ENCODE measurements at places on chromosomes 1 and 21.
A peak's percentile ranks its signal among the peaks of the same experiment; 100 is the strongest.

GRCh38 chr21:19268686-19269085, 865.1 kb upstream of the TMPRSS15 start:
- DNase-seq, result no peak

DNA sequence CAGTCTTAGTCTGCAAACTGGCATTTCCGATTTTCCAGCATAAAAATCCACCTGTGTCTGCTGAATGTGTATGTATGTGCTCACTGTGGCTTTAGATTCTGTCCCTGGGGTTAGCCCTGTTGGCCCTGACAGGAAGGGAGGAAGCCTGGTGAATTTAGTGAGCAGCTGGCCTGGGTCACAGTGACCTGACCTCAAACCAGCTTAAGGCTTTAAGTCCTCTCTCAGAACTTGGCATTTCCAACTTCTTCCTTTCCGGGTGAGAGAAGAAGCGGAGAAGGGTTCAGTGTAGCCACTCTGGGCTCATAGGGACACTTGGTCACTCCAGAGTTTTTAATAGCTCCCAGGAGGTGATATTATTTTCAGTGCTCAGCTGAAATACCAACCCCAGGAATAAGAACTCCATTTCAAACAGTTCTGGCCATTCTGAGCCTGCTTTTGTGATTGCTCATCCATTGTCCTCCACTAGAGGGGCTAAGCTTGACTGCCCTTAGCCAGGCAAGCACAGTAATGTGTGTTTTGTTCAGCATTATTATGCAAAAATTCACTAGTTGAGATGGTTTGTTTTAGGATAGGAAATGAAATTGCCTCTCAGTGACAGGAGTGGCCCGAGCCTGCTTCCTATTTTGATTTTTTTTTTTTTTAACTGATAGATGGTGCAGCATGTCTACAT, 2.5 kb upstream of the OLFML3 start:
- DNase-seq, result no peak

GRCh38 chr1:63690966-63691700, 82.7 kb upstream of the ROR1 start:
- no peak for DNase-seq

- DNase-seq, result no peak
These were observed 4.3 kb upstream of the CSF1 start for GRCh38 chr1:109906160-109906838.

- DNase-seq, result no peak
These were observed 165.8 kb downstream of the ST6GALNAC3 start for GRCh38 chr1:76240316-76240715.

GRCh38 chr21:28959367-28960099, 33.1 kb downstream of the LTN1 start:
- no peak for DNase-seq

DNA sequence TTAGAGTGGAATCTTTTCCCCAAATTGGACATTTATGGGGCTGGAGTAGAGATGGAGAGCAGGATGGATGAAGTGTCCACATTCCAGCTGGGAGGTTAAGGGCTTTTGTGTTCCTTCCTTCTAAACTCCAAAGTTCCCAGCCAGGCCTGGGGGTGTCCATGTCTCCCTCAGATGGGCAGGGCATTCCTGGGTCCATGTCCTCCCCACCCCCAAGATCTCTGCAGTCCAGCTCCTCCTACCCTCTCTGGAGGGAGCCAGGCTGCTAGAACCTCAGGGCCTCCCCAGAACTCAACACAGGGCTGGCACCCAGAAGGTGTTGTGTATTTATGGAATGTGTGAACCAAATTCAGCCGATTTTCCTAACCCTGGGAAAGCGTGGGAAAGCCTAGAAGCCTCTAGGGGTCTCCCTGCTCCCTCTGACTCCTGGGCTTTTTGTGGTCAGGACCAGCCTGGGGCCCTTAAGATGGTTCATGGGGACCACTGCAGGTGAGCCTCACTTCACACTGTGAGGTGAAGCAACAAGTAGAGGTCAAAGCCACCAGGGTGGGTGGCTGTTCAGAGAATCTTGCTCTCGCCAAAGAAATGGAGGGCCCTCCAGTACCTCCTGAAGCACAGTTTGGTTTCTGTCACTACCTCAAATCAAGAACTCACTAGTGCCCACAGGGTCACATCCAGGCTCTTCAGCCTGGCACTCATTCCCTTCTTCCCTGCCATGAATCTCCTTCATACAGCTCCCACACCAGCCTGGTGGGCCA, 54.8 kb downstream of the GLIS1 start:
- DNase-seq, result no peak

- DNase-seq, result peak; percentile 19
These were observed 1.7 kb downstream of the EGLN1 start for GRCh38 chr1:231420299-231420958.

DNA sequence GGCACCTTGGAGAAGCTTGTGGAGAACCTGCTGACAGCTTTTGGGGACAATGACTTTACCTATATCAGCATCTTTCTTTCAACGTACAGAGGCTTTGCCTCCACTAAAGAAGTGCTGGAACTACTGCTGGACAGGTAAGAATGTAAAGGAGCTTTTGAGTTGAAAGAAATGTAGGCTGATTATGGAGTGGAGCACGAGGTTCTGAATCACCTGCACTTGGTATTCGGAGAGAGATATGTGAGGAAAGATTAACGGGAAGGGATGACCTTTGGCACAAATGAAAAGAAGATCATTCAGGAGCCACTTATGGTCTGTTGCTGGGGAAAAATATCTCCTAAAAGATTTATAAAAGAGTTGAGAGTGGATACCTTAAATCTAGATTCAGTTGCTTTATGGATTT, 42.7 kb downstream of the RGL1 start:
- no peak for DNase-seq

DNA sequence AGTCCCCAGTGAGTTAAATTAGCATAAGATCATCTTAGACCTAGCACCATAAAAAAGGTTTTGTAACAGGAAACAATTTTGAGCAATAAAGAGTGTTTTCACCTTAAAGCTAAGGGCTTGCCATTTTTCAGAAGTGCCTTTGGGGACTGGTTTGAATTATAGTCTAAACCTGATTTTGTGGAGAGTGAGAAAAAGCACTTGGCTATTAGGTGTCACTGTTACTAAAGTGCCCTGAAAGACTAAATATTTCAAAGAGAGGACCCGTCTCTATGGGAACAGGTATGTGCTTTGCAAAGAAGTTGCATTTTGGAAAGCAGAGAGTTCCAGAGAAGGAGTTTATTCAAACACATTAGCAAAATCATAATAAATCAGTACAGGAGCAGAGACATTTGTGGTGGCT, 9.1 kb downstream of the NTNG1 start:
- no peak for DNase-seq

- no peak for DNase-seq
These were observed 1.1 kb downstream of the GPR25 start for GRCh38 chr1:200873671-200874397.

DNA sequence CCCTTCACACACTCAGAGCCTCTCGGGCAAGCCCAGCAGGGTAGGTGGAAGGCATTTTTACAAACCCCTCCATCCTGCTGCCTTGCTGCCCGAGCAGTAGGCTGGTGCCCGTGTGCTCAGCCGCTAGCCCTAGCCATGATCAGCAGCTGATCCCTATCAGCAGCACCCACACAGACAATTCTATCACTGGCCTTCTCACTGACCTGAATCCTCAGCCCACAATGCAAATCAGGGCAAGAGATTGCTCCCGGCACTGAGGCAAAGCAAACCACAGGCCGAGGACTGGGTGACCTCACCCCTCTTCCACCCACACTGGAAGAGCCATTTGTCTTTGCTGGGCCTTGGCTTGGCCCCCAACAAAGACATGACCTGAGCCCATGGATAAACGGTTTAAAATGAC, 895 bp upstream of the PDZK1 start:
- DNase-seq, result no peak

GRCh38 chr1:76463849-76464248, 389.3 kb downstream of the ST6GALNAC3 start:
- DNase-seq, result no peak

GRCh38 chr1:33966346-33967141, 102.7 kb downstream of the HMGB4 start:
- no peak for DNase-seq

DNA sequence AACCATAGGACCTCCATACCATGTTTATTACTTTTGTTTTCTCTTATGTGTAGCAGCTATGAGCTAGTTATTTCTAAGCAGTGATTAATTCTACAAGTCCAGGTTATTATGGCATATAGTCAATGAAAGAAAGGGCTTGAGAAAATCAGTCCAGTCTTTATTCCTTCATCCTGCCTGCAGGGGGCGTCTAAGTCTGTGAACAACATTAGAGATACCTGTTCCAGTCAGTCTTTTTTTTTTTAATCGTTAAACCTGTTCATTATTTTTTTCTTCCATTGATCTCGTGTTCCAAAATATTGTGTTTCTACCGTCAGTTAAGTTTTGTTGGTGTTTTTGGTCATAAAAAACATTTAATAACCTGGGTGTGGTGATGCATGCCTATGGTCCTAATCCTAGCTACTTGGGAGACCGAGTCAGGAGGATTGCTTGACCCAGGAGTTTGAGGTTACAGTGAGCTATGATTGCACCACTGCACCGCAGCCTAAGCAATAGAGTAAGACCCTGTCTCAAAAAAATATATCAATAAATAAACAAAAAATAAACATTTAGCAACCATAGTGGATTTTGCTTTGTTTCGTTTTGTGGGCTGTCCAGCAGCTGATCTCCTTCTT, 29.4 kb upstream of the CD2 start:
- DNase-seq, result peak; percentile 29

- DNase-seq, result no peak
These were observed 96.7 kb upstream of the CXADR start for GRCh38 chr21:17416139-17416538.

DNA sequence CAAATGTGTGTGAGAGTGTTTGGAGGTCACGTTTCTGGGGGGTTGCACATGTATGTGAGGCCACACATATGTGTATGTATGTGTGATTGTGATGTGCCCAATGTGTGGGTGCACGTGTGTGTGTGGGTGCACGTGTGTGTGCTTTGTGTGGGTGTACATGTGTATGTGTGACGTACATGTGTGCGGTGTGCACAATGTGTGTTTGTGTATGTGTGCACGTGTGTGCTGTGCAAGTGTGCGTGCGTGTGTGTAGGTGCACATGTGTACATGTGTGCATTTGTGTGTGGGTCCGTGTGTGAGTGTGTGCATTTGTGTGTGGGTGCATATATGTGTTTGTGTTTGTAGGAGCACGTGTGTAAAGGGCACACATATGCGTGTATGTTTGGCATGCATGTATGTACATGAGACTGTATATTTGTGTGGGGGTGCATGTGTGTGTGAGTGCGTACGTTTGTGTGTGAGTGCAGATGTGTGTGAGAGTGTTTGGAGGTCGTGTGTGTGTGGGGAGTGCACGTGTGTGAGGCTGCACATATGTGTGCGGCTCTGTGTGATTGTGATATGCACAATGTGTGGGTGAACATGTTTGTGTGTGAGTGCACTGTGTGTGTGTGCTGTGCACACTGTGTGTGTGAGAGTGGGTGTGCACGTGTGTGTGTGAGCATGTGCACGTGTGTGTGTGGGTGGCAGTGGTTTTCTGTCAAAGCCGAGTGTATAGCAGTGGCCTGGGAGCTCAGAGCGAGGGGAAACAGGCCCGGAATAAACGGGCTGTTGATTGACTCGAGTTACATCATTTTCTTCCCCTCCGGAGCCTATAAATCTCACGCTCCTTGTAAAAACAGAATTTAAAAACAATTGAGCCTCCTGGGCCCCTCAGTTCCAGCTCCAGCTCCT, 132.7 kb upstream of the ARHGEF16 start:
- DNase-seq, result no peak

- no peak for DNase-seq
These were observed 44.2 kb downstream of the CYYR1 start for GRCh38 chr21:26528882-26529281.

DNA sequence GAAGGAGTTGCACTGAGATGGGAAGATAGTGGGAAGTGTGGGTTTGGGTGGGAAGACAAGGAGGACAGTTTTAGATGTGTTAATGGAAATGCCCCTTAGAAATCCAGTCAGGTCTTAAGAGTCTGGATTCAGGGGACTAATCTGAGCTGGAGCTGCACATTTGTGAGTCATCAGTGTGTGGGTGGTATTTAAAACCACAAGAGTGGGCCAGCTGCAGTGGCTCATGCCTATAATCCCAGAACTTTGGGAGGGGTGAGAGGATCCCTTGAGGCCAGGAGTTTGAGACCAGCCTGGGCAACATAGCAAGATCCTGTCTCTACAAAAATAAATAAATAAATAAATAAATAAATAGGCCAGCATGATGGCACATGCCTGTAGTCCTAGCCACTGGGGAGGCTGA, 40.9 kb upstream of the SLC6A9 start:
- no peak for DNase-seq
